Activated CD4-positive, alpha-beta T cell treated with anti-CD3 and anti-CD28 coated beads for 36 hours (primary cell): ENCODE measurements at places on chromosomes 2 and 18.

DNA sequence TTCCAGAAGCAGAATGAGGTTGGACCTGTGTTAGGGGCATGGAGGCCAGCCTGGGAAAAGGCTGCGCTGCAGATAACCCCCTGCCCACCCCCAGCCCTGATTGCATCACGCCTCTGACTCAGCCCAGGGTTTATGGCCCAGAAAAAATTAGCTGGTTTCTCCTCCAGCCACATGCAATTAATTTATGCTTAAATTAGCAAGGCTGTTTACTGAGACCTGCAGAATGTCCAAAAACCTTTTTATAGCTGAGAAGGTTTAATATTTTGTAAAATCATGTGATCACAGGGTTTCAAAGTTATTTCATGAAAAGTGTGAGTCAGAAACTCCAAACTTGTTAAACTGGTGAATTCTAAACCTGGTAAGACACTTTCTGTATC, 123.1 kb upstream of the HDAC4 start:
- no peak for DNase-seq

GRCh38 chr2:207448006-207448405, 81.8 kb upstream of the CREB1 start:
- DNase-seq: no peak

GRCh38 chr2:37324786-37325624, at the start of gene PRKD3:
PRKD3 (minus strand) TSS chr2:37324833; CDS start chr2:37316524, 8,309 bp downstream.
- DNase-seq: peak; percentile 66

DNA sequence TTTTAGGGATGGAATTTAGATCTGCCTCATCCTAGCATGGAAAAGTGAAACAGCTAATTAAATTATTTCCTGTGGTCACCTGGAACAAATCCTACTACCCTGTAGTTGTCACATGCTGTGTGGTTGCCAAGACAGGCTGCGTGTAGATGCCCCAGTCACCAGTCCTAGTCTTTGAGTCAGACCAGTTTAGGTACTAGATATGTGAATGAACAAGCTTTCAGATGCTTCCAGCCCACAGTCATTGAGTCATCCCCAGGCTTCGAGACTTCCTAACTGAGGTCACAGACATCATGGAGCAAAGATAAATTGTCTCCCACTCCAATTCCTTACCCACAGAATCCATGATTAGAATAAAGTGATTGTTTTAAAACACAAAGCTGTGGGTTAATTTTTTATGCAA, 35.8 kb upstream of the GRB14 start:
- DNase-seq: no peak

- DNase-seq: peak; percentile 56
Measured at GRCh38 chr2:173898996-173899395, 66.2 kb downstream of the SP3 start.

DNA sequence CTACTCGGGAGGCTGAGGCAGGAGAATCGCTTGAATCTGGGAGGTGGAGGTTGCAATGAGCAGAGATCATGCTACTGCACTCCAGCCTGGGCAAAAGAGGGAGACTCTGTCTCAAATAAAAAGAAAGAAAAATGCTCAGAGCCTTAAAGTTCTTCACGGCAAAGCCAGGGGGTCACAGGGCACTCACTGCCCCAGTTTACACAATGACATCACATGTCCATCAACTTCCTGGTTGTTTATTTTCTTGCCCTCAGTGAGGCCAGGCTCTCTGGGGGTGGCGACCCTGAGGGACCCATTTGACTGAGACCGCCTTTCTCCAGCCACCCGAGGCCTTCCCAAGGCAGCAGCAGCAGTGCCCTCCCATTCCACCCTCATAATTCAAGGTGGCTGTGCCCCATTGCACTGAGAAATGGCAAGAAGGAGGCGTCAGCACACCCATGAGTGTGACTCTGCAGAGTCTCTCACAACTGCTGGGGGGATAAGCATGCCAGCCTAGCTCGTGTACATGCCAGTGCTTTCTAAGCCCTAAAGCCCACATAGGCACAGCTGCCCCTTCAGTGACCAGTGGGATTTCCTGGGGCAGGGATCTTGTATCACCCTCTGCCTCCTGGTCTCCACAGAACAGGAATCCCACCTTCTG, 50.0 kb downstream of the SFXN5 start:
- DNase-seq: no peak

GRCh38 chr2:203569677-203570316, 34.7 kb upstream of the RAPH1 start:
- no peak for DNase-seq

- no peak for DNase-seq
Measured at GRCh38 chr2:139790807-139791752, 1010.9 kb upstream of the NXPH2 start.

- DNase-seq: no peak
Measured at GRCh38 chr2:9178110-9178903, 28.3 kb upstream of the ASAP2 start.

- DNase-seq: no peak
Measured at GRCh38 chr2:46383113-46383395, 85.8 kb downstream of the EPAS1 start.

DNA sequence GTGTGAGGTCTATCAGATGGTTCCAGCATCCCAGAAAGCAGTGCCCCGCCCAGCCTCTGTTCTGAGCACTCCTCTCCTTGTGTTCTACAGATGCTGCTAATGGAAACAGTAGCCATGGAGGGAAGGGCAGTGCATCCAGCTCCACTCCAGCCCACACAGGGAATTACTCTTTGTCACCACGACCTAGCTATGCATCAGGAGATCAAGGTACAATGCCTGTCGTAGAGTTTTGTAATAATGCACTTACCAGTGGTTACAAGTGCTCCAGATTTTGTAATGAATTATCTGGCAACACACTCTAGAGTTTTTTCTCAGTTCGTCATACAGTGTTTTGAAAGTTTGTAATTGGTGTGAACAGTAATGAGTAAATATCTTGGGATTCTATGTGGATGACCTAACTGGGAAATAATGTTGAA, 161.1 kb downstream of the ESCO1 start:
- no peak for DNase-seq

DNA sequence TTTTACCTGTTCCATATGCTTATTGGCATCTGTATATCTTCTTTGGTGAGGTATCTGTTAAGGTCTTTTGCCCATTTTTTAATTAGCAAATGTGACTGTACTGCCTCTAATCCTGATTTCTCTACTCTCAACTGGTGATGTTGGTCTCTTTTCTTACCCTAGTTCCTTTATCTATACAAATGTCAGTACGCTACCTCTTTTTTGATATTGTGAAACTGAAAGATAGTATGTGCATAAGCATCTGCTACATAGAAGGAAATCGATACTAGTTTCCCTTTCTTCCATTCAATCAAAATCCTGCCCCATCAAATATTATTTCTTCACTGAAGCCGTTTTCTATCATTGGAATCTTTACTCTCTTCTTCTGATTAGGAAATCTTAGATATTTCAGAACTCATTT, 194.9 kb upstream of the SPOPL start:
- no peak for DNase-seq

DNA sequence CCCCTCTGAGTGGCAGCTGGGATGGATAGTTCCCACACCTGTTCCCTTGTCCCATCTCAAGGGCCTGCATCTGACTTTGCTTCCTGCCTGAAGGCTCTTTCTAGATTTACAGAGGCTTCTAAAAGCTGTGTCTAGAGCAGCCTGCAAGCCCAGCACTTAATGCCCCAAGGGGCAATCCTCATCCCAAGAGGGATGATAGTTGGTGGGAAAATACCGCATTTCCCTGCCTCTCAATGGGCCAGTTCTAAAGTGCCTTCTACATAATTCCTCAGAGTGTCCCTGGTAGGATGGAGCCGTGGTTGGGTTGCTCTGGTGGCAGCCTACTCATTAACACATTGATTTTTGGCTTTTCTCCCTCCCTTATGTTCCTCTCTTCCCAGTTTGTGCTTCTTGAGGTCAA, 29.5 kb downstream of the LAMA3 start:
- no peak for DNase-seq

GRCh38 chr18:8972116-8972515, 130.4 kb upstream of the NDUFV2 start:
- DNase-seq: no peak

GRCh38 chr2:194087089-194087958, 1569.7 kb upstream of the SLC39A10 start:
- no peak for DNase-seq

DNA sequence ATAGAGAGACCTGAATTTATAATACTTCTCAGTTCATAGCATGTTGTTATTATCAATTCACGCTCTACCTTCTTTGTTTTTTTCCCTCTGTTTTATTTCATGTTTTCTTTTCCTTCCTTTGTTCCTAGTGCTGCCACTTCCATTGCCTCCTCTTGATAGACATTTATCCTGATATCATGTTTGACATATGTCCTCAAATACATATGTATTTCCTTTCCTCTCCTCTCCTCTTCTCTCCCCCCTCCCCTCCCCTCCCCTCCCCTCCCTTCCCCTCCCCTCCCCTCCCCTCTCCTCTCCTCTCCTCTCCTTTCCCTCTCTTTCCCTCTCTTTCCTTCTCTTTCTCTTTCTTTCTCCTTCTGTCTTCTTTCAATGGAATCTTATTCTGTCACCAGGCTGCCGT, 67.8 kb downstream of the TDRD15 start:
- no peak for DNase-seq

DNA sequence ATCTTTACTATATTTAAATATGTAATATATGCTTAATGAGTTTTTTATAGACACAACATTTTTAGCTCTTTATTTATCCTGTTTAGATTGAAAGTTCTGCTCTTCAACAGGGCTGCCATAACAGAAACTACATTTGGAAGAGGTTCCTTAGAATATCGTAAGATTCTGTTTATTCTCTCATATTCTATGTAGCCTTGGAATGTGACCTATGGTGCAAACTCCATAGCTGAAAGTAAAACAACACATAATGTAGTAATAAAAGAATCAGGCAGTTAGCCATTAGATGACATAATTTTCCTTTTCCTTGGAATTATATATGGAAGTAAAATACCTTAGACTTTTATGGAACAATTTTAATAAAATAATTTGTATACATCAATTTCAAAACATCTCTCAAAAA, 91.3 kb downstream of the ZNF804A start:
- DNase-seq: no peak

- DNase-seq: peak; percentile 2
Measured at GRCh38 chr18:48798334-48799245, 152.2 kb downstream of the SMAD7 start.

GRCh38 chr2:197339016-197339415, 28.4 kb upstream of the ANKRD44 start:
- DNase-seq: no peak

- no peak for DNase-seq
Measured at GRCh38 chr18:8516371-8517250, 92.6 kb upstream of the RAB12 start.

DNA sequence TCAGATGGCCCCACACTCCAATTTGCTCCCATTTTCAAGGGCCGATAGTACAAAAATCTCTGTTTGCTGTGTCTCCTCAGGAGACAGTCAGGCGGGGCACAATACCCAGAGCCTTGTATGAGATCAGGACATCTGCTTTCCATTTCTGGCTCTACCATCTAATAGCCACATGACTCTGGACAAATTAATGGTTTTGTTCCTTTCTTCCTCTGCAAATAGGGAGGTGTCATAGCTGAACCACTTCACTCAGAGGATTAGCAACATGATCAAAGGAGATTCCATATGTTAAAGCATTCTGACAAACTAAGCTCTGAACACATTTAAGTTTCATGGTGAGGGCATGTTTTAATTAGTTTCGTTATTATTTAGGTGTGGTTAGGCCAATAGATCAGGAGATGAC, 602.1 kb upstream of the SYT4 start:
- no peak for DNase-seq

GRCh38 chr2:134518101-134518500, 200.7 kb downstream of the TMEM163 start:
- no peak for DNase-seq

GRCh38 chr2:179106676-179107428, 56.9 kb upstream of the CCDC141 start:
- DNase-seq: peak; percentile 30

DNA sequence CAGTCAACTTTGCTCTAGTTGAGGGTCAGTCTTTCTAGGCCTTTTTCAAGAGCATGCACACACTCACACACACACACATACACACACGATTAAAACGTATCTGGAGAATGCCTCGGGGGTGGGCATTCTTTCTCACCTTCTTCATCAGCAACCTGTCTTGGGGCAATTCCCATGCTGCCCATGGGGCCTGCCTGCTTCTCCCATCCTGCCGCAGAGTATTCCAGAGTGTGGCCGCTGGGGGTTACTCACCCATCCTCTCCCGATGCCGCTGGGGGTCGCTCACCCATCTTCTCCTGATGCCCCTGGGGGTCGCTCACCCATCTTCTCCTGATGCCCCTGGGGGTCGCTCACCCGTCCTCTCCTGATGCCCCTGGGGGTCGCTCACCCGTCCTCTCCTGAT, 10.8 kb upstream of the ALLC start:
- no peak for DNase-seq

DNA sequence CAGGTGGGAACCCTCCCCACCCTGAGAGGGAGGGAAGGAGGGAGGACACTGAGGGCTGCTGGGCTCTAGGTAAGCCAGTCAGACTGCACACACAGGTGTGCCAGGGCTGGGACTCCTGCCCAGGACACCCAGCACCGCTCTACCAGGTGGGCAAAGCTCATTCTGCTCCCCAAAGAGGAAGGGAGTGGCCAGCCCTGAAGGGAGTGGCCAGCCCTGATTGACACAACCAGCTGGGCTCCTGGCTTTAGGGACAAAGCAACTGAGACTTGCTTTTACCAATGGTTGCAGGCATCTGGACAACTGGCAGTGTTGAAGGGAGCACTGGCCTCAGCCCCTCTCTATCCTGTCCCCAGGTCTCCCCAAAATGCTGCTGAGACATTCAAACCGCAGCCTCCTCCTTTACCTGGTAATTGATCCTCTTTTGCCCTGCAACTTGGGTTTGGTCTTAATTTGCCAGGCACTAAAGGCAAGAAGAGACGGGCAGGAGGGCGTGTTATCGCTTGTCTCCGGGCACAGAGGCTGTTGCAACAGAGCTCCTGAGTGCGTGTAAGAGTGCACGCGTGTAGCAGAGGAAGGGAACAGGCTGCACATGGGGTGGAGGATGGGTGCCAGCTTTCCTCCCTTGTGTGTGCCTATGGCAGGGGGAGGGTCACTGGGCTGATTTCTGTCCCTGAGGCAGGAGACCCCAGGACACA, 14.5 kb upstream of the FOSL2 start:
- DNase-seq: peak; percentile 35

DNA sequence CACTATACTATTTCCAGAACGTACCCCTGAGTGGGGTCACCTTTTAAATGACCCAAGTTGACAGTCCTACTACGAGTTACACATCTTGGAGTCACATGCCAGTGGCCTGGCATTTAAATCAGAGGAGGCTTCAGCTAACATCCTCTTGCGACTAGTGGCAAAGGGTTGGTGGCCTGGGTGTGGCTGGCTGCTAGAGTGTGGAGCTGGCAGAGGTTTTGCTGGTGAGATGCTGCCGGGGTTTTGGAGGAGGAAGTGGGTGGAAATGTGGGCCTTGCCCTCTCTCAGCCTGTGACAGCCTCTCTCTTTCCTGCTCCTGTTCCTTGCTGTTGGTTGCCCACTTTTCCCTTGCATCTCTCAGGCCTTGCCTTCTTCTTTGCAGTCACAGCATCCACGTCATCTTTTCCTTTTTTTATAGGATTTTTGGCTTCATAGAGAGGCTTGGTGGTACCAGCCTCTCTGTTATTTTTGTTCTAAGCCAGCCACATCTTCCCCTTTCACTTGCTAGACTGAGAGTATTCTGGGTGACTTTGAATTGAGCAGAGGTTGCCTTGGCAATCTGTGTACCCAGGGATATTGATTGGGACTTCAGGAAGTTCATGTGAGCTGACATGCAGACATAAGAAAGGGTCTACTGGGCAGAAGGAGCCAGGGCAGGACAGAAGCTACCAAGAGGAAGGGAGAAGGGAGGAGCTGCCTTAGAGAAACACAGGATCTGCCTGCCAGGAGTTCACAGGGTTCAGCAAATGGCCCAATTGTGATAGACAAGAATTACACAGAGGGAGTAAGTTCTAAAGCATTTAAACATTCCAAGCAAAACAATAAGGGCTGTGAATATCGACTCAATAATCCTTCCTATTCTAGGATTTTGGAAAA, 55.4 kb downstream of the CDC42EP3 start:
- DNase-seq: peak; percentile 63
